ENCODE measurements at places on chromosomes 4 and X.

DNA sequence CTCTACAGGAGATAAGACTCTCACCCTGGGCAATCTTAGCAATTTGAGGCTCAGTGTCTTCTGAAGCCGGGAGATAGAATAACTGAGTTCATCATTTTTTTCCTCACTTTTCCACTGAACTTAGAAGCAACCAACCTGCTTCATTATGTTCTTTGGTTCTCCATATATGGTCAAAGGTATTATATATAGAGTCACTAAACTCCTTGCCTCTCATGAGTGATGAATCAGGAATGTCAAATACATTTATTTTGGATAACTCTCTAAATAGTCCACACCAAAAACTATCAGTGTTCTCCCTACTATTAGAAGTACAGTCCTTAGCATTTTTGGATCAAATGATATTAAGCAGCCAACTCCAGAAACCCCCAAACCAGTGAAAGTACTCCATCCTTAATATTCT, 421.5 kb upstream of the EPHA5 start:
- DNase-seq: no peak

DNA sequence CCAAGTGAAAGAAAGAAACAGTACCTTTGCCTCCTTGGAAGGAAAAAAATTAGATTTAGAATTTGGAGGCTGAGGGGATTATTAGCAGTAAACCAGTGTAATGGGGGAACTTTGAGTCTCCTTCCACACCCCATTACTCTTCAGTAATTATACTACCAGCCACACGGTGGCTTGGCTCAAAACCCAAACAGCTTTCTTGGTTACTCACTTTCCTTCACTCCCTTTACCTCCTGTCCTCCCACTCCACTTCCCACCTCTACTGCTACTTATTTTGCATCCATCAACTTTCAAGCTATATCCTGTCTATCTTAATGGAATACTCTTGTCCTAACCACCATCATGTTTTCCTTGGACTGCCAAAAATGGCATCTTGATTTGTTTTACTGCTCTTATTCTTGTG, 310.6 kb upstream of the AADAT start:
- DNase-seq: no peak

- DNase-seq: peak; percentile 66
These were observed 233.9 kb downstream of the RPA4 start for GRCh38 chrX:97117572-97117971.

DNA sequence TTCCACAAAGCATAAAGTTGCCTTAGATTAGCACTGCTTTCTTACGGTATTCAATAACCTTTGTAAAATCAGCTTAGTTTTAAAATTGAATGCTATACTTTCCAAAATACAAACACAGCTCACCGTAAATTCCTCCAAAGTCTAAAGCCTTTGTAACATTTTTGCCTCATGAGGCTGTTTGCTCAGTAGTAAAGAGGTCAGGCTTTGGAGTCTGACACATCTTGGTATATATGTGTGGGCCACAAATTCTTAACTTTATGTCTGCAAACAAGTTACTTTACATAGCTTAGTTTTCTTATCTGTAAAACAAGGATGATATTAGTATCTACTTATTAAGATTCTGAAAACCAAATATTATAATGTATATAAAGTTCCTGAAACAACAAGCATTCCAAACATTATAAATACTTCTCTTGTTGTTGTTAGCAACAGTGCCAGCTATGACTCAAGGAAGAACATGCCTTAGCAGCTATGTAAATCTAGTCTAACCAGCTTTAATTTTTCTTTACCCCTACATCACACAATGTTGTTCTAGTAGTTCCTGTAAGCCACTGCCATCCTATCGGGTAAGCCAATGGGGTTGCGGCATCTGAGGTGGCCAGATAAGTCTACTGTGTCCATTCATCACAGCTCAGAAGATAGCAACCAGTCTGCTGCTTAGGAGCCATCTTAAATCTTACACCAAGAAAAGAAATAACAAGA, 709.0 kb downstream of the KLHL13 start:
- no peak for DNase-seq

GRCh38 chr4:116949856-116950255, 135.5 kb downstream of the TRAM1L1 start:
- DNase-seq: no peak

GRCh38 chrX:2635342-2635741, 55.8 kb upstream of the CD99 start:
- DNase-seq: no peak

- no peak for DNase-seq
These were observed 34.1 kb upstream of the TNIP3 start for GRCh38 chr4:121198251-121198650.

- no peak for DNase-seq
These were observed 423.1 kb downstream of the KCTD8 start for GRCh38 chr4:44025376-44026020.

GRCh38 chr4:101418055-101418454, 70.7 kb upstream of the PPP3CA start:
- DNase-seq: no peak

- DNase-seq: no peak
These were observed 2062.9 kb downstream of the ARAP2 start for GRCh38 chr4:34181311-34181841.

GRCh38 chr4:123443401-123444289, 47.0 kb downstream of the SPRY1 start:
- no peak for DNase-seq

DNA sequence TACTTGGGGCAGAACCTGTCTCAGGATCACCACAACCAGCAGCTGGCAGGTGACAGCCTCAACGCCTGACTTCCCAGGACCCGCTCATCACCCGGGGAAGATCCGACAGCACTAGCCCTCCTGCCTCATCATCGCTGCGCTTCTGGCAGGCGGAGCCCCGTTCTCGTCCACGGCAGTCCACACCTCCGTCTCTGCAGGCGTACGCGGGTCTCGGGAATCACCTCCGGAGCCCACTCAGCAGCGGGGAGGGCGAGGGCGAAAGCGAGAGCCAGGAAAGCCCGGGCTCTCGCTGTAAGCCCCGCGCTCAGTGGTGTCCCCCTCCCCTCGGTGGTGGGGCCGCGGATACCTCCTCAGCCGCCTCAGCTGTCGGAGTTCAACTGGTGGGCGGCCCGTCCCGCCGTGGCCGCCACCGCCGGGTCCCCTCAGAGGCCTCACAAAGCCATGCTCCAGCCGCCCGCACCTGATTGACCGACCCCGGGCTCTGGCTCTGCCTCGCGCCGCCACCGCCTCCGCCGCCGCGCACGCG, 518 bp upstream of the CNKSR2 start:
- DNase-seq: no peak

- DNase-seq: no peak
These were observed 39.9 kb downstream of the PSAPL1 start for GRCh38 chr4:7394681-7395451.

DNA sequence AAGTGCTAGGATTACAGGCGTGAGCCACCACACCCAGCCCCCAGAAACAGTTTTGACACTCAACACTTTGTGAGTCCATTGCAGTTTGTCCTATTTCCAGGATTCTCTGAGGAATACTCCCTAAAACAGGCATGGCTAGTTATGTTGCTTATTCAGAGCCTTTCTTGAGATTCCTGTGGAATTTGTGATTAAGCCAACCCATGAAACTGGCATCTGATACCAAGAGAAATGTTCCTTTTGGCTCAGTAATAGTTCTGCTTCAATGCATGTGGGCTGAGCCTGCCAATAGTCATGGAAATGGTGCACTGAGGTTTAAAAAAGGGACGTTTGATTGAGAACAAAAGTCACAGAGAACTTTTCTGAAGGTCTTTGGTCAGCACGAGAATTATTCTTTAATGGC, 241.7 kb downstream of the PPP1R2C start:
- no peak for DNase-seq

- no peak for DNase-seq
These were observed 6.5 kb upstream of the GLRA3 start for GRCh38 chr4:174835536-174835935.

GRCh38 chr4:1112821-1113182, 562 bp downstream of the RNF212 start:
- no peak for DNase-seq

DNA sequence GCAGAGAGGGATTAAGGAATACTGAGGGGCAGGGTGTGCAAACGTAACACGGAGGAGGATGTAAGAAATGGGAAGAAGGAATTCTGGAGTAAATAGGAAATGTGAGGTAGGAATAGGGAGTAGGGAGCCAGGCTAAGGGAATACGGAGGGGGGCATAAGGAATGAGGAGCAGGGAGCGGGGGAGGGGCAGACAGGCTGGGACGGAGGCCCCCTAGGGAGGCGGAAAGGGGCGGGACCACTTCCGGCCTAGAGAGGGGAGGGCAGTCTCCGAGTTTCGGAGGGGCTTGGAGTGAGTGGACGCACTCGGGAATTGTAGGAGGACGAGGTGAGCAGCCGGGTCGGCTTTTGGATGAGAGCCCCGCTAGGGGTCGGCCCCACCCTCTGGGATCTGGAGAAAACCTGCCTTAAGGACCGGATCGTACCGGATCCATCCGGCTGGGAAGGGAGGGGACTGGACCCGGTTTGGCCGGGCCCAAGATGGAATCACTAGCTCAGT, 612 bp downstream of the MAGED2 start:
- DNase-seq: no peak

DNA sequence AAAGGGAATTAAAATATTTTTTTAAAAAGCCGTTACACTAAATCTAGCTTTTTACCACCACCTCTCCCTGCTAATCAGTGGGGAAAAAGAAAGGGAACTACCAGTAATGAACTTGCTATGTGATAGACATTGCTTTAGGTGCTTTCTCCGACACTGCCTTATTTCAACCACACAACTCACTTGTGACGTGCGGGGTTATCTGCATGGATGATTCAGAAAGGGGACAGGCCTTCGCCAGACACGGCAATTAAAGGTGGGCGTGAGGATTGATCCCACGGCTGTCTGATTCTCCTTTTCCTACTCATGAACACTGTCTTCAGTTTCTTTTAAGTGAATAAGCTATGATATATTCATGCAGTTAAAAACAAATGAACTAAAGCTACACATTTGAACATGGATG, 882 bp upstream of the CXCR3 start:
- DNase-seq: no peak

DNA sequence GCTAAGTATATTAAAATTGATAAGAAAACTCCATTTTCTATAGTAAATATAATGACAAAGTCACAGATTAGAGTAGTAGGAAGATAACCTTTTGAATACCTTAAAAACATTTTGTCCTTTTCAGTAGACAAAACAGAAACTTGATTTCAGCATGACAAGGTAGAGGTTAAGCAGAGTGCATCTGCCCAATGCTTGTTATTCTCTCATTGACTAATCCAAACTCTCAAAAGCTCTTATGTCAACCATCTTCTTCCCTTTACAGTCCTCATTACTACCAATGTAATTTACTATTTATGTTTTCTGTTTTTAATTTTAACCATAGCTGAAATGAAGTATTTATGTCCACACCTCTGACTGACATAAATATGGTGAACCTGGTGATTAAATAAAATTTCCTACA, 11.1 kb downstream of the NIPAL1 start:
- DNase-seq: no peak

GRCh38 chr4:170004651-170005295, 21.4 kb downstream of the MFAP3L start:
- DNase-seq: no peak

- DNase-seq: no peak
These were observed 8.3 kb downstream of the GPR50 start for GRCh38 chrX:151184705-151185104.

DNA sequence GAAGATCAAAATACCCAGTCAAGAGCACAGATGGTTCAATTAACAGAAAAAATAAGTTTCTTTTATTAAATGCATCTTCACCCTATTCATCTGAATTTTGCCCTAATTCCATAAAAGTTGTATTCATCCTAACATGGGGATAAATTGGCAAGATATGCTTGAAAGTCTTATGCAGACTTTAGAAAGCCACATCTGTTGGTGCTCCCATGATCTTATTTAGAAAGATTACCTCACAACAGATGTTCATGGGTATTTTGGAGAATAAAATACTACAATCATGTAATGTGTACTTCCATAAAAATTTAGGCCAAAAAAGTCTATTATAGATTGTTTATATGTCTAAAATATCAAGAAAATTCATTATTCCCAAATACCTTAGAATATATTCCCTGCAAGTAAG, 510.3 kb downstream of the TECRL start:
- no peak for DNase-seq

- DNase-seq: no peak
These were observed 23.4 kb upstream of the KIAA1210 start for GRCh38 chrX:119151051-119151380.

DNA sequence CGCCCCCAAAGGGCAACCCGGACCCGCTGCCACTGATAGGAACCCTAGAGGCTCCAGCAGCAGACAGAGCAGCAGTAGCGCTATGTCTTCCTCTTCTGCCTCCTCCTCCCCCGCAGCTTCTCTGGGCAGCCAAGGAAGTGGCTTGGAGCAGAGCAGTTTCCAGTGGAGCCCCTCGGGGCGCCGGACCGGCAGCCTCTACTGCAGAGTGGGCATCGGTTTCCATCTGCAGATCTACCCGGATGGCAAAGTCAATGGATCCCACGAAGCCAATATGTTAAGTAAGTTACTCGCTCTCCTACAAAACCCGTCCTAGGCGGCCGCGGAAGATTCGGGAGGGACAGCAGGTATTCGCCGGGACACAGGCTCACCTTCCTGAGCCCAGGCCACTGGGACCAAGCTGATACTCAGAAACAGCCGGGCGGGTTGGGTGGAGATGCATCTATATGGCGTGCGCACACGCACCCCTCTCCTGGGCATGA, 477 bp downstream of the FGF5 start:
- no peak for DNase-seq

DNA sequence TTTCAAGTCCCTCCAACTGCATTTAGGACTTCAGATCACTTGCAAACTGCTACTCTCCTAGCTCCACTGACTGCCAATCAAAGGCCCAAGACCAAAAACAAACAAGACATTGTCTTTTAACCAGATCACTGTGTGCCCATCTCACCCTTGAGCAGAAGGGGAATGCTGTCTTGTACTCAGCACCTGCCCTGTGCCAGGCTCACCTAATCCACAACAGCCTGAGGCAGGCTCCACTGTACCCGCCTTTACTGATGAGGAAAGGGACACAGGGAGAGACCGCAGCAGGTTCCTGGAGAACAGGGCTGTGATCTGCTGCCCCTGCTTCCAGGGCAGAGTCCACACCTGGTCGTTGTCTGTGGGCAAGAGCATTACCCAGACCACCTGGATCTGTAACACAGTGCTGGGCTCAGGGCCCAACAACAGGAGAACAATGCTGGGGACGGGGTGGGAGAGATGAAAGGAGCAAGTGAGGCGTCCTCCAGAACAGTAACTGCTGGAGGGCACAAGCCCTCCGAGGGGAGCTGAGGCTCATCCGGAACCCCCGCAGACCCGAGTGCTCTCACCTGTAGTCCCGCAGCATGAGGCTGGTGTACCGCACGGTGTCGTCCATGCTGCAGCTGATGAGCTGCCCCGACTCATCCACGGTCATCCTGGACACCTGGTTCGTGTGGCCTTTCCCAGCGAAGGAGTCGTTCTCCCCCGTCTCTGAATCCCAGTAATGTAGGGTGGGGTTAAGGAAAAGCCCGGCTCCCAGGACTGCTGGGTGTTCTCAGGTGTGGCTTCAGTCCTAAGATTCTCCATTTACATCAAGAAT, 33.9 kb downstream of the WDR1 start:
- no peak for DNase-seq

GRCh38 chr4:107896646-107897045, 34.7 kb upstream of the CYP2U1 start:
- no peak for DNase-seq

- DNase-seq: no peak
These were observed 57.7 kb downstream of the RNF150 start for GRCh38 chr4:141075553-141075952.
